Omental fat pad (tissue), 4 donors: ENCODE measurements at places on chromosomes 3 and 15.
A peak's percentile ranks its signal among the peaks of the same experiment; 100 is the strongest.

DNA sequence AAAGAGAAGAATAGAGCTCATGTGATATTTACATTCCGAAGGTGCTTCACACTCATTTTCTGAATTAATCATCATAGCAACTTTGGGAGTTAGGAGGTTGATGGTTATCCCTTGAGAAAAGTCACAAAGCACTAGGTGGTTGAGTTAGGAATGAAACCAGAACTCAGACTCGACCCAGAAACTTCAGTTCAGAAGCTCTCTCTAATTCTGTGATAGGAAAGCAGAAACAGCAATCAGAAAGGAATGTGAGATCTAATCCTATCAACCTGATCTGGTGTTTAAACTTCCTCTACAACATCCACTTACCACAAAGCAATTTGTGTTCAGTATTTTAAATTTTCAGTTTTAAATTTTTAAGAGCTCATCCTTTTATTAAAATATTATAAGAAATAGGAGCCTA lies 211.2 kb downstream of the CNTN3 start:
- no peak for DNase-seq

GRCh38 chr3:13012221-13012691 lies 61.0 kb downstream of the IQSEC1 start:
- DNase-seq: peak; percentile 64

DNA sequence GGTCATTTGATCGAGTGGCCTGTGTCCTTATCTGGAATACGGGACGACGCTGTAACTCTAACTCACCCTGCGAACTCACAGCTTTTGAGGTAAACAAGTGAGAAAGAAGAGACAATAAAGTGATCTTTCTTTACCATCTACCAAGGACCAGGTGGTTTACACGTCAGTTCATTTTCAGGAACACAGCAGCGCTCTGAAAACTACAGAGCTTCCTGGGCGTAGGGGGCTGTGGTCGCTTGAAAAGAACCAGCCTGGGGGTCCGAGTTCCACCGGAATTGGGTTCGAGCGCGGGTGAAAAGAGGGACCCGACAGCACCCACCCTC lies 357 bp downstream of the KIAA1143 start:
- DNase-seq: no peak

- no peak for DNase-seq
These were observed 42.2 kb downstream of the AKAP13 start for GRCh38 chr15:85422607-85423006.

- no peak for DNase-seq
These were observed 62.5 kb upstream of the TLE3 start for GRCh38 chr15:70160267-70160666.

DNA sequence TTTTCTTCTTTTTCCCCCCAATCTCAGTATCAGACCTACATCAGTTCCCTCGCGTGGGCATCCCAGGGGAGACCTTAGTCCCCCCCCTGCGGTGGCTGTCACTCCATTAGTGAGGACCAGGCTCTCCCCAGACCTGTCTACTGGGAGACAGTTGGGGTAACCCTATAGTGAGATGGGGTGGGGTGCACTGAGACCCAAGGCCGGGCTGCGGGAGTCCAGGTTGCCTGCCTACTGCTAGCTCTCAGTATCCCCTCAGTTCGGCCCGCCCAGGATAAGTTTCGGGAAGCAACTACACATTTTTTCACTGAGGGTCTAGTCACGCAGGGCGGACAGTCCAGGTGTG lies 671 bp upstream of the DCUN1D1 start:
- no peak for DNase-seq

DNA sequence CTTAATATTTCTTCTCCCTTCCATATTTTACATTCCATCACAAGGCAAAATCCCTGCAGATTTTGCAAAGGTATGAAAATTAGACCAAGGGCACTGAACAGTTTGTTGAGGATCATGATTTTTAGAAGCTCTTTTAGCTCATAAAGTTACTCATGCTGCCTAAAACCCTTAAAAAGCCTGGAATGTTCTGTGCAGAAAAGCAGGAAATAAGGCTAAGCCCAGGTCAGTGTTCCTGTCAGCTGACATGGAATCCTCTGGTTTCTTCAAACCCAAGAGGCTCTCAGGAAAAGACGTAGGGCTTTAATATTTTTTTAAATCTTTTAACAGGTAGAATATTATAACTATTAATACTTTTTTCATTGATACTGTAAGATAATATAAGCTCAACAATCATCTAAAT lies 8.2 kb downstream of the CBLB start:
- no peak for DNase-seq

GRCh38 chr3:53038679-53039375 lies 7.0 kb downstream of the SFMBT1 start:
- no peak for DNase-seq

- DNase-seq: no peak
These were observed 88.5 kb upstream of the MYZAP start for GRCh38 chr15:57503051-57503702.

- DNase-seq: no peak
These were observed 257.1 kb upstream of the TRIM42 start for GRCh38 chr3:140420621-140421357.

GRCh38 chr15:63392361-63393009 lies 10.8 kb upstream of the CA12 start:
- DNase-seq: no peak

GRCh38 chr3:193554811-193555210 lies at the start of gene ATP13A4:
Gene ATP13A4 (minus strand): TSS chr3:193554895. CDS start chr3:193554799, 96 bp downstream.
- DNase-seq: no peak

- no peak for DNase-seq
These were observed 11.4 kb downstream of the TICRR start for GRCh38 chr15:89586651-89587050.

DNA sequence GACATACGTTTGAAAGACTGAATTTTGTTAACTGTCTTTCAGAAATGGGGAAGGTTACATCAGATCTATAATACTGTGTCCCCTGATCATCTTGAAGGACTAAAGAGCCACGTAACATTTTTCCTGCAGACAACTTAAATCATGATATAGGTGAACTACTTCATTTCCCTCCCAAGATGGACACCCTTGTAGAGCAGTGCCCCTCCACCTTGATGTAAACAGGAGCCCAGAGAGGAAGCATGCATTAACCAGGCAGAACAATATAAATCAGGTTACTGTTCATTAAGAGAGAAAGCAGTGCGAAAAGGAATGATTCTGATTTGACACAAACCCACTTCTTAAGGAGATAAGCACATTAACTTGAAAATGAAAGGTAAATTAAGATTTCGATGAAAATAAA lies 36.1 kb downstream of the USP3 start:
- no peak for DNase-seq

DNA sequence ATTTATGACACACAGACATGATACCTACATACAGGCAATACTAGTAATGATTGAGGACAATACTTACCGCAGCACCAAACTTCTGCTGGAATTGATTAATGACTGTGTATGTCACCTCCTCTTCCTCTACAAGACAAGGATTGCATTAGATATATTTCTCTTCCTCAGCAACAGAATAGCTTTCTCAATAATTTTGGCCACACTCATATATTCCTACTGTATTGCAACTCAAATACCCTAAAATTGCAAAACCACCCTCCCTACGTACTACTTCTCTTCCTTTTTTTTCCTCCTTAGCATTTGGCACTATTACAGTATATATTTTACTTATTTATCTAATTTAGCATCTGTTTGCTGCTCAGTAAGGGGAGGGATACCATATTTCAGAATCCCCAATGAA lies 14.8 kb downstream of the EXD1 start:
- DNase-seq: no peak

- DNase-seq: no peak
These were observed 978.6 kb downstream of the PLOD2 start for GRCh38 chr3:145182196-145182911.

DNA sequence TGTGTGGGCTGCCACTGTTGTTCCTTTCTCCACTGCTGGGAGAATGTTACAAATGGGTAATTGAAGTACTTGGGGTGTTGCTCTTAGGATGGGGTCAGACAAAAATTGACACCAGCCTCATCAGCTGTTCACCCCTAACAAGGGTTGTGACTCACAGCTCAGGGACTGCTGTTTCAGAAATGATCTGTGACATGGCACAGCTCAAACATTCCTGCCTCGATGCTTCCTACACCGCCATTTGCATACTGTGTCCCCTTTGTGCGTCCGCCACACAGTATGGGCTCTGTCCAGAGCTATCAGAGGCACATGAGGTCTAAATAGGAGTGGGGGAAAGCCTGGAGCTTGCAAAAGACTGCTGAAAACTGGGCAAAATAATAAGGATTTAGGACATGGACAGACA lies 43.9 kb downstream of the CCNL1 start:
- DNase-seq: no peak

- DNase-seq: no peak
These were observed 9.2 kb upstream of the GRK7 start for GRCh38 chr3:141754032-141754431.

- DNase-seq: no peak
These were observed 1.7 kb downstream of the PAK2 start for GRCh38 chr3:196741249-196741889.

- DNase-seq: no peak
These were observed 3.8 kb downstream of the SCAMP2 start for GRCh38 chr15:74869372-74869725.

- DNase-seq: no peak
These were observed 110.5 kb downstream of the PGPEP1L start for GRCh38 chr15:98896802-98897732.

GRCh38 chr15:60647246-60647645 lies 168.3 kb upstream of the ICE2 start:
- DNase-seq: no peak

GRCh38 chr15:80578206-80578595 lies 116.9 kb upstream of the ABHD17C start:
- DNase-seq: no peak

DNA sequence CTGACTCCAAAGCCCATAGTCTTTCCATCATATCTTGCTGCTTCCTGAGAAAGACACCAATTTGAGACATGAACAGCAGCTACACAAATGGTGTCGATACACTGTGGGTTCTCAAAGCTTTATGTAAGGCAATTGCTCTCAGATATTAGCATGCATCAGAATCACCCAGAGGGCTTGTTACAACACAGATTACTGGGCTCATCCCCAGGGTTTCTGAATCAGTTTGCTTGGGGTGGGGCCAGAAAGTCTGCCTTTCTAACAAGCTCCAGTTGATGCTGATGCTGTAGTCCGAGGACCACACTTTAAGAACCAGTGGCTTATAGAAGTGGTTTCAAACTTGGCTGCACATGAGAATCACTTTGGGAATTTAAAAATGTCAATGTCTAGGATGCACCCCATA lies 86.5 kb downstream of the SEMA6D start:
- no peak for DNase-seq

- DNase-seq: no peak
These were observed 54.8 kb upstream of the CPB1 start for GRCh38 chr3:148772835-148773234.

GRCh38 chr15:51195459-51195858 lies 100.8 kb upstream of the TNFAIP8L3 start:
- DNase-seq: no peak

DNA sequence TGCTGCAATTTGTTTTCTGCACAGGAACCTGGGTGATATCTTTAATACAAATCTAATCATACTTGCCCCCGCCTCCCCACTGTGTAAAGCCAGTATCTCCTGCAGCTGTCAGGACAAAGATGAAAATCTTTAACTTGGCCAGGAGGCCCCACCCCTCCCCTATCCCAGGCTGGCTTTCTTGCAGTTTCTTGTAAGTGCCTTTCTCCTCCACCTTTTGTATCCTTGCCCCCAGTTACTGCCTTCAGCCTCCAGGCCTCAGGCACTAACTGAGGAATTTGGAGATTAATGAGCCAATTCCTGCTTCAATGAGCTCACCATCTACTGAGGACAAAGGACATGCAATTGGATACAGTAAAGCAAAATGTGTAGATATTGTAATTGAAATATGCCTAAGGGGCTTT lies 6.5 kb downstream of the GCSAM start:
- DNase-seq: no peak

GRCh38 chr3:195900436-195901355 lies 7.7 kb downstream of the TNK2 start:
- DNase-seq: no peak

- DNase-seq: no peak
These were observed 237.8 kb upstream of the GADL1 start for GRCh38 chr3:31132132-31132769.

DNA sequence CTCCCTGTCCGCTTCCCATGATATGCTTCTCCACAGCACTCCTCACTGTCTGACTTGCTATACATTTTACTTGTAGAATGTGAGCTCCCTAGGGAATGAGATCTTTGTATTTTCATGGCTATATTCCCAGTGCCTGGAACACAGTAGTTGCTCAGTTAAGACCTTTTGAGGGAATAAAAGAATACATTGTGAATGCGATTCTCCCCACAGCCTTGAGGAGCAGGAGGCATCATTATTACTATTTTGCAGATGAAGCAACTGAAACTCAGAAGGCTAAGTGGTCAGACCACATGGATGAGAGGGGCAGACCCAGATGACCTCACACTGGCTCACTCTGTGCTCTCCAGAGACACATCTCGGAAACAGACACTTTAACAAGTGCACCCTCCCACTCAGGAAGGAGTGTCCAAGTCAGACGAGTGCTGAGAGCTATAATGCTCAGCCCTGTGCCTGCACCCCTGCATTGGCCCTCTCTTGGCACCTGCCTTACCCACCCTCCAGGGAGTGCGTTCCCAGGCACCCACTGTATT lies 46.8 kb downstream of the SST start:
- no peak for DNase-seq

DNA sequence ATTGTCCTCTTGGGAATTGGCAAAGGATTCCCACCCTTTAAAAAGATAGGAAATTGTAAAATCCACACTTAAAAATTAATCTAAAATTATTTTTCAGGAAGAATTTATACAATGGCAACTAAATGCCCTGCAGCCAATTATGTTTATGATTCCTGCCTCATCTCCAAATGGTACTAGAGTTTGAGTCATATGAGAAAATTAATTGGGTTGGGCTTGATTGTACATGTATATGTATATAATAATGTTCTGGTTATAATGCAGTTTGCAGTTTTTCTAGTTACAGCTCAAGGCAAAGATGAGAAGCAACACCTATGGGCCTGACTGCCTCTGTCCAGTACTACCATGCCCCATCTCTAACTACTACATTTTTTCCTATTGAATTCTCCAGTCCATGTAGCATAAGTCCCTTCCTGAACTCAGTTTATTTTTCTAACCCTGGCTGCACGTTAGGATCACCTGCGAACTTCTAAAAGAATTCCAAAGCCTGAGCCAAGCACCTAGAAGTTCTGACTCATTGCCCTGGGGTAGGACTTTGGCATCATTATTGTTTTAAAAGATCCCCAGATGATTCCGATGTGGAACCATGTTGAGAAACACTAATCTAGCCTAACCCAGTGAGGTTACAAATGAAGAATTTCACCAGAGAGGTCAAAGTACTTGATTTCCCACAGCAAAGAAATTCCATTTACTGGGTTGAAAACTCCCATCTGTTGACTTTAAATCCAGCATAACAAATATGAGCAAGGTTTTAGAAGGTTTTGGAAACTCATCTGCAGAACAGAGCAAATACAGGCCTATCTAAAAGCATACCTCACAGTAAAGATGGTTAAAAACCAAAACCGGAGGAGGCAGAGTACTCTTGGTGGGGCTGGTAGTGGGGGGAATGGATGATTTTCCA lies 19.4 kb downstream of the TGFBR2 start:
- no peak for DNase-seq
